Stomach (tissue), 19 donors: ENCODE measurements at places on chromosomes 13 and 19. TPM values are rescaled to one million over a fixed set of nuclear protein-coding genes. Genes with fewer than 3 reads are reported as not detected.
A peak's percentile ranks its signal among the peaks of the same experiment; 100 is the strongest.

Gene ODAD3
- not detected for total RNA-seq

Gene KLK14
- total RNA-seq, result not detected

Gene MED16
- total RNA-seq, result 101 TPM

Gene GARIN5B
- not detected for total RNA-seq

Gene ZNF98
- 5.3 TPM for total RNA-seq

Gene IGFL1
- not detected for total RNA-seq

Gene CD79A
- total RNA-seq, result not detected

Gene ZNF835
- total RNA-seq, result not detected

DNA sequence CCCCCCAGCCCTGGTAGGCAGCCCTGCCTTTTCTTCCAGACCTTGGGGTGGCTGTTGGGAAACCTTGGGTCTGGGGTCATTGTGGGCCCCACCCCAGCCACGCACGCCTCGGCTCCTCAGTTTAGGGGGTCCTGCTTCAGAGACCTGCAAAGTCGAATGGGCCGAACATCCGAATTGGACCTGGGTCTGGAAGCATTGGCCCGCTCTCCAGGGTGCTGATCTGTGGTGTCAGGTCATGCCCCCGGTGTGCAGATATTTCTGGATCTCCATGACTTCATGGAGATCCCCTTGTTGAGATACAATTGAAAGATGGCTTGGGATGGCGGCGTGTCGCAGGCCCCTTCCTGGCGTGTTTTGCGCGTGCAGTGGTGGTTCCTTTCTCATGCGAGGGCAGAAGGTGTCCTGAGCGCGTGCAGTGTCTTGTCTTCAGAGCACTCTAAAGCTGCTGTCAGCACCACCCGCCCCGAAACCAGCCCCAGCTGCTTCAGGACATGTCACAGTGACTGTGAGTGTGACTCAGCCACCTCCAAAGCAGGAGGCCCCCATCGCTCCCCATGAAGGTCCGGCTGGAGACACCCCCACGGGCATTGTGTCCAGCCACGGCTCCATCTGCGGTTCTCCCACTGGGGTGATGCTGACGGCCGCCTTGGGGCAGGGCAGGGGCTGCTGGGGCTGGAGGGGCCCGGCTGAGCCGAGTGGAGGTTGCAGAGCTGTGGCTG is 112.7 kb downstream of the KDM4B start:
- DNase-seq, result no peak
- H3K27ac ChIP-seq, result no peak overlapping the region
- peaks cover 93% of the 10 kb centered on the region for H3K36me3 ChIP-seq
- H3K4me3 ChIP-seq, result no peak overlapping the region

GRCh38 chr19:35539314-35539713 is 6.1 kb downstream of the GAPDHS start:
- H3K27me3 ChIP-seq, result peaks cover 20% of the 10 kb centered on the region
- peaks cover 8% of the 10 kb centered on the region for H3K4me1 ChIP-seq
- H3K27ac ChIP-seq, result no peak overlapping the region
- no peak overlapping the region for H3K4me3 ChIP-seq
- DNase-seq, result no peak

DNA sequence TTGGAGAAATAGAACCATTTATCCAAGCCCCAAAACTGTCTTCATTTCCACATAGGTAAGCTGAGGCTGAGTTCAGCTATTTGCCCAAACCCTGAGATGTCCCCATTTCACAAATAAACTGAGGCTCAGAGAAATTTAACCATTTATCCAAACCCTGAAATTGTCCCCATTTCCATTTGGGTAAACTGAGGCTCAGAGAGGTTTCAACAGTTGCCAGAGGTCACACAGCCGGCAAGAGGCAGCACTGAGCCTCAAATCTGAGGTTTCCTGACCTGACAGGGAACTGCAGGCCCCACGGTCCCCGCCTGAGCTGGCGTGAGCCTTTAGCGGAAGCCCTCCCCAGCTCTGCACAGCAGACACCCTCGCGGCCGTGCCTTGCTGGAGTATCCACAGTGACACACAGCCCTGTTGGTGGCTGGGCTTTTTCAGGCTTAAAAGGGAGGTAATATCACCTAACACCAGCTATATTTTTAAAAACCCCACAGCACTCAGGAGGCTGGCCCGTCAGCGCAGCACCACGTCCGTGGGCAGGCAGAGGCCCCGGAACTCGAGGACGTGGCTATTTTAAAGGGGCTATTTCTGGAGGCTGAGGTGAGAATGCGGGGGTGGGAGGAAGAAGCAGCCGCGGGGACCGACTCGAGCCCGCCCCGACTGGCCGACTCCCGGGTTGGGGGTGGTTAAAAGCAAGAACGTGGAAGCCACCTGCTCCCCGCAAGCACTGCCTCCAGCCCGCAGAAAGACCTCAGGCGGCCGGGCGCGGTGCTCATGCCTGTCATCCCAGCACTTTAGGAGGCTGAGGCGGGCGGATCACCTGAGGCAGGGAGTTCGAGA is 18.5 kb downstream of the PTPRS start:
- H3K36me3 ChIP-seq, result no peaks in the 10 kb centered on the region
- H3K27ac ChIP-seq, result no peak overlapping the region
- DNase-seq, result no peak
- H3K27me3 ChIP-seq, result no peaks in the 10 kb centered on the region

DNA sequence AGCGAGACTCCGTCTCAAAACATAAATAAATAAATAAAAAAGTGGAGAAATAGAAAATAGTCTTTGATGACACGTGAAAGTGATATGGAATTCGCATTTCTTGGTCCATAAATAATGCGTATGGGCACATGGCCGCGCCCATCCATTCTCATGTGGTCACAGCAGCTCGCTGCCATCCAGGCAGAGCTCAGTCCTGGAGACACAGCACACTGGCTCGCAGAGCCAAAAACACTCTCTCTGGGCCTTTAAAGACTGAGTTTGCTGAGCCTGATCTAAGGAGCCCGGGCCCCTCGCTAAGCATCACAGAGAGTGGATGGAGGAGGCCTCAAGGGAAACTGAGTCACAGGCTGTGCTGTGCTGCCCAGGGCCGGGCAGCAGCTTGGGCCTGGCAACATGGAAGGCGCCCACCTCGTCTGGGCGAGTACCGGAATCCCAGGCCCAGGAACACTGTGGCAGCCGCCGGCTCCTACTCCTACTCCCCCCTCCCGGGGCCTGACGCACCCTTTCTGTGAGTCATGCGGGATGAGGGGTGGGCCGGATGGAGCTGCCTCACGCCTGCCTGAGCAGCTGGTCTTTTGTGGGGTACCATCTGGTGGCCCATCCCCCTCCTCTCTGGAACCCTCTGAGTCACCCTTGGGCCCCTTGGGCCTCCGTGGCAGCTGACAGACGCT is 28.9 kb upstream of the CACTIN start:
- no peaks in the 10 kb centered on the region for H3K27me3 ChIP-seq
- peaks cover 95% of the 10 kb centered on the region for H3K36me3 ChIP-seq
- no peak overlapping the region for H3K4me3 ChIP-seq
- H3K27ac ChIP-seq, result peak overlapping the region; percentile 51
- peaks cover 12% of the 10 kb centered on the region for H3K4me1 ChIP-seq

DNA sequence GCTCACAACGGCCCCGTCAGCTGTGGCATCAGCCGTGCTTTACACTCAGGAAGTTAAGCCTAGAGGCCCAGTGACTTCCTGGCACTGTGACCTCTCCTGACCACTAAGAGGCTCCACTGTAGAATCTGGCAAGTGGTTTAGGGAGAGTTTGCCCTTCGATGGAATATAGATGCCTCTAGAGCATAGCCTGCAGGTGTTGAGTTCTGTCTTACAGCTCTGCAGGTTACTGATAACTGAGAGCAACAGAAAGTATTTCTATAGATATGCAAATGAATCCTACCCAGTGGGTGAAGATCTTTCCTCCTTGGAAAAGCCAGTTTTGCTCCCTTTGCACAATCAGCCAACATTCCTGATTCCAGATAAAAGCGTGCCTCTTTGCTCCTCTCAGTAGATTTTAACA is 35.8 kb downstream of the ATP12A start:
- H3K27ac ChIP-seq, result no peak overlapping the region
- no peaks in the 10 kb centered on the region for H3K36me3 ChIP-seq
- DNase-seq, result no peak

- no peaks in the 10 kb centered on the region for H3K27me3 ChIP-seq
- H3K27ac ChIP-seq, result no peak overlapping the region
- H3K4me1 ChIP-seq, result no peaks in the 10 kb centered on the region
- no peaks in the 10 kb centered on the region for H3K36me3 ChIP-seq
- no peak overlapping the region for H3K4me3 ChIP-seq
- DNase-seq, result no peak
Measured at GRCh38 chr13:34086281-34086680, 268.3 kb downstream of the RFC3 start.

GRCh38 chr19:55066107-55066709 is 3.3 kb upstream of the RDH13 start:
- DNase-seq, result no peak
- H3K27me3 ChIP-seq, result no peaks in the 10 kb centered on the region
- peaks cover 28% of the 10 kb centered on the region for H3K4me1 ChIP-seq
- H3K27ac ChIP-seq, result no peak overlapping the region
- no peak overlapping the region for H3K4me3 ChIP-seq

DNA sequence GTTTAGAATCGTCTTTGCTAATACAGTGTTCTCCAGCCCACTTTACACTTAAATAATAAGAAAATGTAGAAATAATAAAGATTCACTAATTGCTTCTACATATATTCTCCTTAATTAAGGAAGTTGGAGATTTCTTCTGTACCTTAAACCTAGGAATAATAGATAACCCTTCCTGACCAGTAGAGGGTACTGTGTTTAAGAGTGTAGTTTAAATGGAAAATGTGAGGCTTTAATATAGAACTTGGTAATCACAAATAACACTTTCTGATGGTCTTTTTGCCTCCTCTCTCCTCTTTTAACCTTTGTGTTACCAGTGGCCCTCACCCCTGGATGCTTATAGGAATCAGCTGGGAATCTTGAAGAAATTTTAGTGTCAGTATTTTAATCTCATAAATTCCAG is 20.7 kb downstream of the POMP start:
- no peaks in the 10 kb centered on the region for H3K27me3 ChIP-seq
- DNase-seq, result no peak
- H3K4me3 ChIP-seq, result no peak overlapping the region
- peaks cover 29% of the 10 kb centered on the region for H3K36me3 ChIP-seq
- no peak overlapping the region for H3K27ac ChIP-seq
- H3K4me1 ChIP-seq, result no peaks in the 10 kb centered on the region

DNA sequence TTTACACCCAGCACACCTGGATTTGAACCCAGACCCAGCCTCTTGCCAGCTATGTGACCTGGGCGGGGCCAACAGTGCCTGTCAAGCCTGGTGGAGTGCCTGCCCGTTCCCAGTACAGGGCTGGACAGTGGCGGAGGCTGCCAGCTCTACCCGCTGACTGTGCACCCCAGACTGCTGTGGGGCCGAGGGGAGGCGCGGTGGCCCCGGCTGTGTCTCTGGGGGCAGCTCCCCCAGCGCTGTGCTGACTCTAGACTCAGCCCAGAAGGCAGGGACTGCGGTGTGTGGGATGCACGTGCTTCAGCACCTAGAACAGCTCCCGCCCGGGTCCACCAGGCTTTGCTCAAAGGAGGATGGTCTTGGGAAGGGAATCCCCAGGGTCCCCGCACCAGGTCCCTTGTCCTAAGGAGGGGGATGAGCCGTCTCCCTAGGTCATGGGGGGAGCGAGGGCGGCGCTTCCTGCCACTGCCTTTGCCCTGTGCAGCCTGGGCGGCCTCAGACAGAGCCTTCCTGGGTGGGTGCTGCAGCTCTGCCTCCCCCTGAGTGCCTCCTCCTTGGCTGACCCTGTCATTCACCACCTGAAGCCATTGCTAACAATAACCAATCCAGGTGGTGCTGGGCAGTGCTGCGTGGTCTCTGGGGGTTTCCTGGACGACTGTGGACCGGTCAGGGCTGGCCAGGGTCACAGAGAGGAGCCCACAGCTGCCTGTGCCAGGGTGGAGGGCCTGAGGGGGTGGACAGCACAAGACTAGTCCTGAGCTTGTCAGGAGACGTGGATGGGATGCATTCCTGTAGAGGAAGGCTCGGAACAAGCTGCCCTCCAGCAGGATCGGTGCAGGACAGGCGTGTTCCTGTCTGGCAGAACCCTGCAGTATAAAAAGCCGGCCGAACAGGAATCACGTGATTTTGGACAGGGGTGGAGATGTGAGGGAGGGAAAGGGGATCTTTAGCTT is 18.6 kb downstream of the TMEM255B start:
- no peak overlapping the region for H3K4me3 ChIP-seq
- peak; percentile 64 for DNase-seq
- H3K27me3 ChIP-seq, result no peaks in the 10 kb centered on the region
- no peaks in the 10 kb centered on the region for H3K4me1 ChIP-seq
- H3K27ac ChIP-seq, result no peak overlapping the region

DNA sequence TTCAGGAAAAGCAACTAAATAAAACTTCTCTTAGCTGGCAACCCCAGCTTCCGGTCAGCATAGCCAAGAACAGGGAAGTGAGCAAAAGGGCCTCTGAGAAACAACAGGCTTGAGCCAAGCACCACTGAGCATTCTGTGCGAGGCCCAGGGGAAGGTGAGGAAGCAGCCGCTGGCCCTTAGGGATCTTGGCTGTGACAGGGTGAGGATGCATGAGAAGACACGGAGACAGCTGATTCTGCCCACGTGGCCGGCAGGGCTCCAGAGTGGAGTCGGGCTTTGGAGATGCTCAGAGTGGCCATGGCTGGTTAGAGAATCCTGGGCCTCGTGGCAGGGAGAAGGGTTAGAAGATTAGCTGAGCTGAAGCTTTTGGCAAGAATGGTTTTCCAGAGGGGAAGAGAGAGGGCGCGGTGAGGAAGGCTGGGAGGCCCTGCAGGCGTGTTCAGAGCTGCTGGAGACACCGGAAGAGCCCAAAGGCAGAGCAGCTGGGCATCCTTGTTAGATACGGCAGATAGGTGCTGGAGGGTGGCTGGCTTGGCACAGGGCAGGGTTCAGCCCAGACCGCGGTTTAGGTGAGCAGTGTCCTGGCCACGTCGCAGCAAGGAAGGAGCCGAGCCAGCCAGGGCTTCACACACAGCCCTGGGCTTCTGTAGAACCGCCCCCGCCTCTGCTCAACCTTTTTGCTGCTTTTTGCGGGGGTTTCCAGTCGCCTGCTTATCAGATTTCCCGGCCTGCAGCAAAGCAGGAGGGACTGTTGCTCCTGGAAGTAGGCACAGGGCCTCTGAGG is 17.3 kb downstream of the UPF1 start:
- no peaks in the 10 kb centered on the region for H3K27me3 ChIP-seq
- H3K36me3 ChIP-seq, result peaks cover 51% of the 10 kb centered on the region
- DNase-seq, result peak; percentile 58
- peaks cover 33% of the 10 kb centered on the region for H3K4me1 ChIP-seq
- H3K27ac ChIP-seq, result peak overlapping the region; percentile 81
- no peak overlapping the region for H3K4me3 ChIP-seq
